ENCODE measurements at places on chromosomes 2 and 18. TPM values are rescaled to one million over a fixed set of nuclear protein-coding genes. Genes with fewer than 3 reads are reported as not detected.

DNA sequence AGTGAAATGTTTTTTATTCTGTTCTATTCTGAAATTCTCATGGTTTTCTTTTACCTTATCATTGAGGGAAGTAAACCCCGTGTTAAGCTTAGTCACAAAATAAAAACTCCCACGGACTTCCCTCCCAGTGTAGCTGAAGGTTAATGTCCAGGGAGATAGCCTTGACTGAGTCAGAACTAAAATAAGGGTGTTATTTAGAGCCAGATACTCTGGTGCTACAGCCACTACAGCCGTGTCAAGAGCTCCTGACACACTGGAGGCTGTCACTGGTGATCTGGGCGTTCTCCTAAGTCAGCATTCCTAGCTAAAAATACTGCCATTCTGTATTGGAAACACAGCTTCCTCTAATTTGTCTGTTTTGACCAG lies 82.0 kb upstream of the RANBP2 start:
- no peak for DNase-seq
- H3K27me3 ChIP-seq = no peaks in the 10 kb centered on the region
- no peaks in the 10 kb centered on the region for H3K36me3 ChIP-seq
- H3K4me3 ChIP-seq = no peak overlapping the region

GRCh38 chr2:1813371-1813770 lies 69.1 kb upstream of the PXDN start:
- no peak for DNase-seq
- no peak overlapping the region for H3K27ac ChIP-seq
- H3K27me3 ChIP-seq = no peaks in the 10 kb centered on the region

GRCh38 chr2:28615706-28616105 lies 119.8 kb downstream of the PLB1 start:
- no peak overlapping the region for H3K27ac ChIP-seq
- peaks cover 20% of the 10 kb centered on the region for H3K4me1 ChIP-seq
- DNase-seq = no peak
- H3K4me3 ChIP-seq = no peak overlapping the region

DNA sequence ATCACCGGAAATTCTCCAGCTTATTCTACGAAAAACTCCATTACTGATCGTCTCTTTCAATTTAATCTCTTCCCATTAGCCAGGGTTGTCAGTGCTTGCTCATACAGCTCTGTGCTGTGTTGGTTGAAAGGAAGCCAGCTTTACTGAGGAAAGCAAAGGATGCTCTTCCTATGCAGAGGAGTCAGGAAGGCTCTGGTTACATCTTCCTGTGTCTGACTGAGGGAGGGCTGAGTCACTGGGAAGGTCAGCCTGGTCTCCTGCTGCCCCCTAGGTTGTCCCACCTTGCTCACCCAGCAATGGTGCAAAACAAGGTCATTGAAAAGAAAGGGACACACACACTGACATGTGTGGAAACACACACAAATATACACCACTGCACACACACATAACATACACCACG lies 975.6 kb downstream of the DCDC2C start:
- H3K36me3 ChIP-seq = no peaks in the 10 kb centered on the region
- no peak for DNase-seq
- H3K4me1 ChIP-seq = no peaks in the 10 kb centered on the region
- no peak overlapping the region for H3K4me3 ChIP-seq

DNA sequence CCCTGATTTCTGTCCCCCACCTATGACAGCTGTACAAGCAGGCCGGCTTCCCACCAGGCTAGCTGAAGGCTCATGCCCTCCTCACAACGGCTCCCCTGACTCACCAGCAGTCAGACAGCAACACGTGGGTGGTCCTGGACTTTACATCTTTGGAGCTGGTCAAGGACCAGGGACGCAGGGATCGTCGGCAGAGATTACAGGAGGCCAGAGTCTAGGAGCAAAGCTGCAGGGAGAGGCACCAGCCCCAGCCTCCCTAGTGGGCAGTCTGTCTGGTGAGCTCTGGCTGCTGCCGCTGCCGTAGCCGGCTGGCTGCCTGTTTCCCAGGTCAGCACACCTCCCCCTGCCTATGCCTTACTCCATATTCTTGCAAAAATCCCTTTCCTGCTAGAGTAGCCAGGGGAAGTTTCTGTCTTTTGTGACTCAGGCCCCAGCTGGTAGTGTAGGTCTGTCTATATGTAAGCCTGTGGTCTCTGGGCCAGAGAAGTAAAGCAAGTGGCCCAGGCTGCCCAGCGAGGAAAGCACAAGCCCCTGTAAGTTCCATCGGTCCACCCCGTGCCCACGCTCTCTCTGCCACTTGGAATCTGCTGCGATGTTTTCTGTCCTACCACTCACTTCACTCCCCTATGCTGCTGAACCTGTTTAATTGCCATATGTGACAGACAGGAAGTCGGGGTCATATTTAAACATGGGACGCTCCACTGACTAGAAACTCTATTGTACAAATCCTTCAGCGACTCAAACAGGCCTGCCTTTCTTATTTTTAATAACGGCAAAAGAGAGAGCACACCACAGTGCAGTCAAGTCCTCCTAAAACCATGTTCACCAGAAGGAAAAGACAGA lies 2.4 kb upstream of the ARHGEF4 start:
- no peaks in the 10 kb centered on the region for H3K4me1 ChIP-seq
- H3K4me3 ChIP-seq = no peak overlapping the region
- no peaks in the 10 kb centered on the region for H3K36me3 ChIP-seq
- DNase-seq = peak; percentile 84
- H3K27ac ChIP-seq = peak overlapping the region; percentile 67
- no peaks in the 10 kb centered on the region for H3K27me3 ChIP-seq

- DNase-seq = peak; percentile 12
- peak overlapping the region; percentile 29 for H3K4me3 ChIP-seq
- H3K4me1 ChIP-seq = no peaks in the 10 kb centered on the region
- no peaks in the 10 kb centered on the region for H3K27me3 ChIP-seq
- H3K36me3 ChIP-seq = no peaks in the 10 kb centered on the region
Measured at GRCh38 chr2:224442071-224442967, 40.4 kb upstream of the FAM124B start.

GRCh38 chr2:28206762-28207161 lies 185.9 kb upstream of the FOSL2 start:
- no peaks in the 10 kb centered on the region for H3K4me1 ChIP-seq
- no peaks in the 10 kb centered on the region for H3K36me3 ChIP-seq
- H3K4me3 ChIP-seq = no peak overlapping the region
- H3K27me3 ChIP-seq = no peaks in the 10 kb centered on the region
- no peak for DNase-seq

DNA sequence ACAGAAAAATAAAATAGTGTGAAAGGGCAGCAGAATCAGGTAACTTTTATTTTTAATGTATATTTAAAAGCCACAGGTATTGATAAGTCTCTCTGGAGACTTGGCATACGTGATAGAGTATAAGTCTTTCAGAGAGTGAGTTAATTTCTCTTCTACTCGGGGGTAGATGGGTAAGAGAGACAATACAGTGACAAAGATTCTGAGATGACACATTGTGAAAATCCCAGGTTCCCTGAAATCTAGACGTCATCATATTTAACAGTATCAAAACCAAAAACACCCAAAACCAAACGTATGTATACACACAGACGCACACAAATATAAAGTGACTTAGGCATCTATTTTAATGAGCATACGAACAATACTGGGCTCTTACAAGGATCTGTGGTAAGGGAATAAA lies 33.3 kb downstream of the NIF3L1 start:
- H3K36me3 ChIP-seq = peaks cover 35% of the 10 kb centered on the region
- no peak overlapping the region for H3K4me3 ChIP-seq
- no peaks in the 10 kb centered on the region for H3K27me3 ChIP-seq
- no peaks in the 10 kb centered on the region for H3K4me1 ChIP-seq
- H3K27ac ChIP-seq = no peak overlapping the region
- no peak for DNase-seq

GRCh38 chr18:47557160-47557559 lies 305.7 kb upstream of the SKOR2 start:
- no peaks in the 10 kb centered on the region for H3K4me1 ChIP-seq
- no peak overlapping the region for H3K4me3 ChIP-seq
- DNase-seq = no peak
- no peaks in the 10 kb centered on the region for H3K36me3 ChIP-seq

DNA sequence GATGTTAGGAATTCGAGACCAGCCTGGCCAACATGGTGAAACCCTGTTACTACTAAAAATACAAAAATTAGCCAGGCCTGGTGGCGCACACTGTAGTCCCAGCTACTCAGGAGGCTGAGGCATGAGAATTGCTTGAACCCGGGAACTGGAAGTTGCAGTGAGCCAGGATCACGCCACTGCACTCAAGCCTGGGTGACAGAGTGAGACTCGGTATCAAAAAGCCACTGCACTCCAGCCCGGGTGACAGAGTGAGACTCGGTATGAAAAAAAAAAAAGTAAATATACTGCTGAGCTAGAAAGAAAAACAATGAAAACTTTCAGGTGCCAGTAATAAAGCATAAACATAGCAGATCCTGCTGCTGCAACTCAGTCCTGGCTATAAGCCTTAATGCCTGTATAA lies 73.5 kb downstream of the STRN start:
- no peak for DNase-seq
- H3K4me1 ChIP-seq = no peaks in the 10 kb centered on the region
- no peak overlapping the region for H3K4me3 ChIP-seq
- H3K27ac ChIP-seq = no peak overlapping the region
- H3K27me3 ChIP-seq = no peaks in the 10 kb centered on the region

DNA sequence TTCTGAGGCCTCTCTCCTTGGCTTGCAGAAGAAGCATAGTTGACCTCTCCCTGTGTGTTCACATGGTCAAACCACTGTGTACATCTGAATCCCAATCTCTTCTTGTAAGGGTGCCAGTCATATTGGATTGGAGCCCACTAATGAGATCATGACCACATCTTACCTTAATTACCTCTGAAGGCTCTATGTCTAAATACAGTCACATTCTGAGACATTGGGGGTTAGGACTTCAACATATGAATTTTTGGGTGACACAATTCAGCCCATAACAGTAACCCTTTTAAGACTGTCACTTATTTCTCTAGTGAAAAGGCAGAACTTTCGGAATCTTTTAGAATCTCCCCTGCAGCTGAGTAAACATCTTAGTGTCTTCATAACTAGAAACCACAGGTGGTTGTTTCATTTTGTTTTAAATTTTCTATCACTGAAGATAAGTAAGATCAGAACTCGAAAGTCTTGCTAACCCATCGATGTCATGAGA lies 33.3 kb downstream of the BMP10 start:
- H3K27me3 ChIP-seq = no peaks in the 10 kb centered on the region
- H3K36me3 ChIP-seq = no peaks in the 10 kb centered on the region
- no peak for DNase-seq
- no peak overlapping the region for H3K27ac ChIP-seq
- no peaks in the 10 kb centered on the region for H3K4me1 ChIP-seq

DNA sequence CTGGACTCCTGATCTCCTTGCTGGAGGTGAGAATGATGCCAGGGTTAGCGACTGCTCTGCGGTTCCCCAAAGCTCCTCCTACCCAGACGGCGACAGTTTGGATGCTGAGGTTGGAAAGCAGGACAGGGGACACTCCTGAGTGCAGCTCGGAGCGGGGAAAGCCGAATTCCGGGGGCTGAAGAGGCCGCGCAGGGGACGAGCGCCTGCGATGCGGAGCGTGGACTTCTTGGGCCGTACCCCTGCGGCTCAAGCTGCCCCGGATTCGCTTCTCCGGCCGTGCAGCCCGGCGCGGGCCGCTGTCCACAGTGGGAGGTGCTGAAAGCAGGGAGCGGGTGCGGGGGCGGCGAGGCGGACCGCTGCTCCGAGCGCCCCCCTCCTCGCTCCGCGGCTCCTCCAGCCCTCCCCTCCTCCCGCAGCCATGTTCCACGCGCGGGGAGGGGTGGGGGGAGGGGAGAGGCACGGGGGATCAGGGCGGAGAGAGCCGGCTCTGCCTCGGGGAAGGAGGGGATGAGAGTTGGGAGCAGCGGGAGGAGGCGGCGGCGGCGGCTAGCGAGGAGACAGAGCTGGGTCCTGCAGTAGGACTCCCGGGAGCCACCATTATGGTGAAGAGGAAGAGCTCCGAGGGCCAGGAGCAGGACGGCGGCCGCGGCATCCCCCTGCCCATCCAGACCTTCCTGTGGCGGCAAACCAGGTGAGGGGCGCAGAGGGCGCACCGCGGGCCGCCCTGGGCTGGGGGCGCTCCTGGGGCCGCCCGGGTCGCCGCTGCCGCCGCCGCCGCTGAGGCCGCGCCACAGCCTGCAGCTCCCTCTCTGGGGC lies at the start of gene UNC80:
Gene UNC80 (plus strand): TSS at position 359 of the 816 bp plus-strand sequence. CDS start 241 bp downstream, at position 600.
- H3K27me3 ChIP-seq = no peaks in the 10 kb centered on the region
- H3K4me1 ChIP-seq = no peaks in the 10 kb centered on the region
- H3K4me3 ChIP-seq = peak within 1 kb of the TSS; percentile 15
- no peaks in the 10 kb centered on the region for H3K36me3 ChIP-seq
- H3K27ac ChIP-seq = no peak within 1 kb of the TSS

DNA sequence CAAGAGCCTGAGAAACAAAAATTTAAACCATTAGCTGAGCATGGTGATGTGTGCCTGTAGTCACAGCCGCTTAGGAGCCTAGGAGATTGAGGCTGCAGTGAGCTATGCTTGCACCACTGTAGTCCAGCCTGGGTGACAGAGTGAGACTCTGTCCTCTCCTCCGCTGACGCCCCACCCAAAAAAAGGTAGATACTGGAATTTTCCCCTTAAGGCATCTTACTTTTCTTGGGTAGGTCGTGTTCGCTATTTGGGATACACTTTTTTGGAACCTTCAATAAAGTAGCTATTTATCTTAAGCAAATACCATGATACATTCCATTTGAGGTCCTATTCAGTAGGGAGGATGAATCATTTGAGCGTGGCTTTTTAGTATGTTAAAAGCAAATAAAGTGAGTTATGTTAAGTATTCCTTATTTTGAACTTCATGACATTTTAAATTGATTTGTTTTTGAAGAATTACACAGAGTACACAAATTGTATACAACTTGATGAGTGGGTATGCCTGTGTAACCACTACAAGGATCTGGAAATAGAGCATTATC lies 38.7 kb downstream of the RALBP1 start:
- no peak overlapping the region for H3K27ac ChIP-seq
- no peaks in the 10 kb centered on the region for H3K4me1 ChIP-seq
- no peak for DNase-seq
- no peaks in the 10 kb centered on the region for H3K27me3 ChIP-seq

GRCh38 chr2:85254540-85255300 lies 73.1 kb downstream of the TGOLN2 start:
- no peak for DNase-seq
- H3K36me3 ChIP-seq = no peaks in the 10 kb centered on the region
- H3K27me3 ChIP-seq = no peaks in the 10 kb centered on the region
- H3K4me1 ChIP-seq = peaks cover 8% of the 10 kb centered on the region

- H3K4me1 ChIP-seq = peaks cover 45% of the 10 kb centered on the region
- peak; percentile 78 for DNase-seq
- H3K27ac ChIP-seq = peak overlapping the region; percentile 39
- H3K4me3 ChIP-seq = no peak overlapping the region
Measured at GRCh38 chr2:98912221-98912851, 23.7 kb downstream of the CRACDL start.

GRCh38 chr2:183597841-183598240 lies 473.6 kb downstream of the NUP35 start:
- H3K27ac ChIP-seq = no peak overlapping the region
- no peaks in the 10 kb centered on the region for H3K36me3 ChIP-seq
- no peak for DNase-seq
- no peak overlapping the region for H3K4me3 ChIP-seq

Gene SMYD1
- not detected for total RNA-seq

Gene FBXO36
- 1.1 TPM for total RNA-seq

Gene POTEJ
- total RNA-seq = 0.06 TPM

Gene SERPINB12
- total RNA-seq = not detected

Gene ABCB11
- total RNA-seq = not detected

Gene KIF1A
- total RNA-seq = 47.1 TPM
